ENCODE measurements at places on chromosomes 7 and 10.

GRCh38 chr7:46257761-46258448 lies 336.8 kb upstream of the IGFBP3 start:
- peak; percentile 85 for DNase-seq

- DNase-seq: no peak
These were observed 226.3 kb downstream of the AHR start for GRCh38 chr7:17524746-17525145.

GRCh38 chr10:102195296-102195870 lies 30.7 kb upstream of the ELOVL3 start:
- no peak for DNase-seq

DNA sequence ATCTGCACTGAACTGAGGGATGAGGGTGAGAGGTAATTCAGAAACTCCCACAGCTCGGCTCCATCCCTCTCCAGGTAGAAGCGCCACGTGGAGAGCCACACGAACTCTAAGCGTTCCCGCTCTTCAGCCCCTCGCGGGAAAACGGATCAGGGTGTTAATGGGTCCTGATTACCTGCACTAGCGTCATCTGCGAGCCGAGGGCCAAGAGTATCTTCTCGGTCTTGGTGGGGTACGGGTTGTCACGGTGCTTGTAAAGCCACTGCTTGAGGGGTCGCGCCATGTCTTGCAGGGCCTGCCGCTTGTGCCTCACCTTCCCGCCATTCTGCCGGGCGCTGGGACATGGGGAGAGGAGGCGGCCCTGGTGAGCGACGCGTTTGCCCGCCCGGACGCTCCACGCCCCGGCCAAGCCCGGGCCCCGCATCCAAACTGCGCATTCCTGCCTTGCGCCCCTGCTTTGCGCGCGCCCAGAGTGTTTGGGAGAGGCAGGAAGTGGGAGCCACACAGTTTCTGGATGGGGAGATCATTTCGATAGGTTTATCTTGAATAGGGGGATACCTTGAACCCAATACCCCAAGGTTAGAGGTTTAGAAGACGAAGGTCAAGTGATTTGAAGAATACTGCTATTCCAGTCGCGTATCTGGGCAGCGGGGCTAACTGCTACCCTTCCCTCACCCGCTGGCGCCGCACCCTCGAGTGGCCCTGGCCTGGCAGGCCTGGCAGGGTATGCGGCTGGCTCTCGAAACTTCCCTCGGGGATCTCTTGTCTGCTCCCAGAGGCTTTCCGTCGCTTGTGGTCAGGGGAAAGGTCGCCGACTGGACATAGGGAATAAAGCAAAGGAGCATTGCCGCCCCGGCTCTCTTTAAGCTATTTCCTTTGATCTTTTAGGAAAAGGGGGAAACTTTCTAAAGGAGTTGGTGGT lies 4.2 kb downstream of the MKX start:
- DNase-seq: no peak

DNA sequence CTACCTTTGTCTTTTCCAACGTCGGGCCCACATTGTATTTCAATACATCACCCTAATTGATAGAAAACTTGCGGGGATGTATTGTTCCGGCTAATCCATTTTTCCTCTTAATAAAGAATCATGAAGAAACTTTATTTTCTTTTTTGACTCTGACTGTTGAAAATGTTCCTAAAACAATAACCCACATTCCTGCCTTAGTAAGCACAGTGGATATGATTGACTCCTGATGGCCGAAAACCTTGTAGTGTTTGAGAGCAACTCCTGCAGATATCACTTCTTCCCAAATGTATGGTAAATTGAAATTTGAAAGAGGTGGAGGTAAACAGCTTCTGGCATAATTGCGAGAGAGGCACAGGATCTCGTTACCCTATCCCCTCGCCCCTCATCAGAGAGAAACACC lies 65.7 kb downstream of the BICC1 start:
- peak; percentile 24 for DNase-seq

DNA sequence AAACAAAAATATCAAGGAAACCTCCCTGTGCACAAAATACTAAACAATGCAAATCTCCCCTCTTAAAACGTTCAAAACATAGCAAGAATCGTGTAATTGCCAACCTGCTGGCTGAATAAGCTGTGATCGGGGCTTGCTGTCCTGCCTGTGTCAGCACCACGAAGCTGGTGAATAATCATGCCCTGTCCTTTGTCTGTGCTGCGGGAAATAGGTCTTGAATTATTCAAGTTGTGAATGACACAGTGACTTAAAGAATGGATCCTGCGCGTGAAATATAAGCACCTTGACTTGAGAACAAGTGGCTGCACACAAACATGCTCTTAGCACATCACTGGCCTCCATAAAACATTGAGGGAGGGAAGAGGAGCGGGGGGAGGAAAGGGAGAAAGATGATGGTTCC lies 130.2 kb downstream of the OAT start:
- DNase-seq: no peak

DNA sequence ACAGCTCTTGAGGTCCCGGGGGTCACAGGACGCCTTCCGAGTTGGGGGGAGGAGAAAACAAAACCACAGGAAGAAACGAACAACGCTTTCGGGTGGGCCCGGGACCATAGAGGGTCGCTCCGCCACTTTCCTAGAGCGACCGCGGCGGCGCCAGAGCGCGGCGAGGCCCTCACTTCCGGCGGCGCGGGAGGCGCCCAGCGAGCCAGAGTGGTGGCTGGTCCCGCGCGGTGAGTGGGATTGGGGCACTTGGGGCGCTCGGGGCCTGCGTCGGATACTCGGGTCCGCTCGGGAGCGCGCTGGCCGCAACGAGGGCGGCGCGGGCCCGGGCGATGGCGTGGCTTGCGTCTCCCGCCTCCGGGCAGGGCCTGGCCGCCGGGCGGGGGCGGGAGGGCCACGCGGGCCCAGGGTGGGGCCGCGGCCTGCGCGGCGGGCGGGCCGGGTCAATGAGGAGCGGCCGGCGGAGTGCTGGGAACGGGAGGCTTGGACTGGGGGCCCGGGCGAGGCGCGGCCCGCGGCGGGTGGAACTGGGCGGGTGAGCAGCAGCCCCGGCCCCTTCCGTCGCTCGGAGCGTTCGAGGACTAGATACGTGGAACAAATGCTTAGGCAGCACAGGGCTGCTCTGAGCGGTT lies at the start of gene ZNF22:
Gene ZNF22, plus strand, starts transcription at position 172 of the 629 bp plus-strand sequence. CDS start 2,446 bp downstream, outside the sequence.
- peak; percentile 91 for DNase-seq

DNA sequence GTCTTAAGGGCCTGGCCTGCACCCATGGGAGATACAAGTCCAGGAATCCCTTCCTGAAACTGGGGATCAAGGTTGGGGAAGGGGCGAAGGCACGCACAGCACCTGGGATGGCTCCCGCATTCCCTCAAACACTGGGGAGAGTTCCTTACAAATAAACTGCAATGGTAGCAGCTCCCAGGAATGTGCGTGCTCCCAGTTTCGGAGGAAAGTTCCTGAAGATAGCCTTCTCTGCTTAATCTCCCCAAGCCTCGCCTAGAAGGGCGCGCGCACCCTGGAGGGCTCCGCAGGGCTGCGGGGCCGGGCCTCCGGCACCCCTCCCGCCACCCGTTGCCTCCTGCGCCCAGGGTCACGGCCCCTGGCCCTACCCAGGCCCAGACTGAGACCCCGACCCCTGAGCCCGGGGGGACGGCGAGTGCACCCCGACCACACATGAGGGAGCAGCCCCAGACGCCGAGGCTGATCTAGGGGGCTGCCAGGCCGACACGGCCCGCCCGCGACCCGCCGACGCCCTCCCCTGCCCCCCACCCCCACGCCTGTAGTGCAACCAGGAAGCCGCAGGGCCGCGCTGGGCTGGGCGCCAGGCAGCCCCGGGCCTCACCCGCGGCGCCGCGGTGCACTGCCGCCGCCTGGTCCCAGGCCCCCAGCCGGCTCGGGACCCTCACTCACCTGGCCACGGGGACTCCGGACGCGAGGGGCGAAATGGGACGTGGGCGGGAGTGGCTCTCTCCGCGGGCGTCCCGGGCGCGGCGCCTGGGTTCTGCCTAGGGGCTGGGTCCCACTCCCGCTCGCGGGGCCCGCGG lies 460 bp downstream of the ANXA11 start:
- DNase-seq: peak; percentile 72

- DNase-seq: no peak
These were observed 24.0 kb upstream of the ERCC6 start for GRCh38 chr10:49562893-49563292.

DNA sequence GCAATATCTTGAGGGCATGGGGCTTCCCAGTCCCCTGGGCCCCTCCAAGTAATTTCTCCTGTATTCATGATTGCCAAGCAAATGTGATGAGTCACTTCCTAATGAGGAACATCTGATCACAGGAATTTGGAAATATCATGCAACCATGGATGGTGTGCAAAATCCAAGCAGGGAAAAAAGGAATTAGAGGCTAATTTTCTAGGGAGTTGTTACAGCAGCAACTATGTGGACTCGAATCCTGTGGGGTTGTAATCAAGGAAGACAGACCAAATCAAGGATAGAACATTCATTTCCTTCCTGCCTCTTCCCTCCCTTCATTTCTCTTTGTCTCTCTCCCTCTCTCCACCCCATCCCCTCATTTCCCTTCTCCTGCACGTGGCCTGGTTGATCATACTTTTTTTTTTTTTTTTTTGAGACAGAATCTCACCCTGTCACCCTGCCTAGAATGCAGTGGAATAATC lies 23.9 kb upstream of the AGFG2 start:
- peak; percentile 87 for DNase-seq

DNA sequence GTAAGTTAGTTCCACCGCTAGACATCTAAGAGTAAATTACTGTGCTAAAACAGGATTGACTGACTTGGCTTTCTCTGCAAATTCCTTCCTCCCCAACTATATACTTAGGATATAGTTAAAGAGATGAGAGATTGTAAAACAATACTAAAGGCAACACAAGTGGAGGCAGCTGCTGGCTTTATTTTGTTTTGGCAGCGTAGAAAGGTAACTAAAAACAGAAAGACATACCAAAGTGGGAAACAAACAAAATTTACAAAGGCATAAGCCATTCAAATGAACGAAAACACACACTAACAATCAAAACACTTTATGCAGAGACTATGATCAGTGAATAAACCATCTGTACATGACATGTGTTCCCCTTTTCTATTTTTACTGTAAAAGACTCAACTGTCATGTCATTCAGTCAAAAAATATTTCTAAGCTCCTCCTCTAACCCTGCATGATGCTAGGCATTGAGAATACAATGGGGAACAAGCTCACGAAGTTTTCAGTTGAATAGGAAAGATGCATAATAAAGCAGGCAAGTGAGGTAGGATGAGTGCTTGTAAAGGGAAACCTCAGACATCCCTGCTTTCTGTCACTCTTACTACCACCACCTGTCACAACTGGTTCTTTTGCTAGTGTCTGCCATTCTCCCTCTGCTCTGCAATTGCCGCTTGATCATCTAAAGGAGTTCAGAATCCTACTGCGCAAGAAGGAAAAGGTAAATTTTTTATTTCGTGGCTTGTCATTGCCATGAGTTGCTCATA lies 64.2 kb upstream of the COL1A2 start:
- peak; percentile 74 for DNase-seq

GRCh38 chr10:22723783-22724182 lies 9.4 kb upstream of the PIP4K2A start:
- DNase-seq: no peak

GRCh38 chr10:19848226-19848985 lies 32.2 kb downstream of the PLXDC2 start:
- DNase-seq: no peak

- peak; percentile 97 for DNase-seq
These were observed 74.1 kb downstream of the TACC2 start for GRCh38 chr10:122062831-122063674.

GRCh38 chr10:79266543-79267312 lies 80.5 kb upstream of the PPIF start:
- DNase-seq: peak; percentile 81

- peak; percentile 39 for DNase-seq
These were observed 4.7 kb downstream of the TMEM236 start for GRCh38 chr10:17756557-17757217.

- peak; percentile 34 for DNase-seq
These were observed 87.4 kb downstream of the ZNF467 start for GRCh38 chr7:149686011-149686410.

DNA sequence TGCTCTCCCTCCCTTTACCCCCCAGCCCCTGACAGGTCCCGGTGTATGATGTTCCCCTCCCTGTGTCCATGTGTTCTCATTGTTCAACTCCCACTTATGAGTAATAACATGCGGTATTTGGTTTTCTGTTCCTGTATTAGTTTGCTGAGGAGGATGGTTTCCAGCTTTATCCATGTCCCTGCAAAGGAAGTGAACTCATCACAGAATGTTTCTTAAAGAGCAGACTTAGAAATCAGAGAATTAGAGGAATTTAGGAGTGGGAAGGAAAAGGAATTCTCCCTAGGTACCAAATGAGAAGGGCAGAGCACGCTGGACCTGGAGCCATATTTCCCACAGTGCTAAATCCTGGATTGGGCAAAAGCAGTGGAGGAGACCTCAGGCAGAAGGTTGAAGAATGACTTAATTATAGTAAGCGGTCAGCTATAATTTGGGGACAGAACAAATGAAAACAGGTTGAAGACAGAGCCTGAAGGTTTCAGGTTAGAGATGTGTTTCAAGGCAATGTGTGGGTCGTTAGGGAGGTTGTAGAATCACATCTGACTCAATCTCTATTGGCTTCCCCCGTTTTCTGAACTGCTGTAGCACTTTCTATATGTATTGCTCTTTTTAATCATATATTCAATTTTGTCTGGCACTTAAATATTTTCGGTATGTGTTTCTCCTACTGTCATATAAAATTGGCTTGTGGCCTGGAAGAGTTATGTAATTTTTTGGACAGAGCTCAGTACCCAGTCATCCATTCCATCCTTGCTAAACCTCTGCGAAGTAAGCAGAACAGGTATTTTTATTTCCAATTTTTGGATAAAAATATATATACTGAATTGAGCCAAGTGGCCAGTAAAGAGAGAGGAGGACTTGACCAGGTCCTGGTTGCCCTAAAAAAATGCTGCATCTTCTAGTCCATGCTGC lies 210.5 kb upstream of the KLF6 start:
- DNase-seq: peak; percentile 48

DNA sequence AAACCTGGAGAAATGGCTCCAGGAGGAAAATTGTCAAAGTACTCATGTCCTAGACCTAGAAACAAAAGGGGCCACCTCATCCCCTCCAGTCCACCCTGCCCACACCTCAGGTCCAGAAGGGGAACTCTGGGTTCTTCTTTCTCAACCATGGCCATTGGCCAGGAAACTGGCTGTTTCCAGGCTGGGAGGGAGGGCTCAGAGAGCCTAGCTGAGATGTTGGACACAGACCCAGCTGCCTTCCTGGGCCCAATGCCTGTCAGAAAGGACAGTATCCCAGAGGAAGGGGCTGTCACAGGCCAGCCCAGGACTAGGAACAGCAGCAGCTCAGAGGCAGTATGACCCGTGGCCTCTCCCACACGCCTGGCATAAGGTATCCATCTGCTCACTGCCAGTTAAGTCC lies 9.6 kb downstream of the GRID1 start:
- DNase-seq: peak; percentile 39

DNA sequence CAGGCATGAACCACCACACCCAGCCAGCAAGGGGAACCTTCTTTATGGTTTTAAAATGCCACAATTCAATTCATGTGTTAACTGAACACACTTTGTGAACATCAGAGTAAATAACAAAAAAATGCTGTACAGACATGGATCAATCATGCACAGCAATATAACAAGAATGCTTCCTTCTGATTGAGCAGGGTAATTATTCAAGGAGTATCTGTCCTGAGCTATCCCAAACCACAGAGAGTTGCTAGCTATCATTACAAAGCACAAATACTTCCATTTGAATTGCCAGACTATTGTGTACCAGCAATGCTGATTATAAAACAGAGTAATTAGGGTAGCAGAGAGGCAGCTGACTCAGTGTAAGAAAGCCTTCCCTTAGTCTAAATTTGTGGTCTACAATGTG lies 11.3 kb upstream of the RHOBTB1 start:
- DNase-seq: no peak
